ENCODE measurements at places on chromosomes 2 and 18.

GRCh38 chr2:145740302-145740701 is 1220.4 kb upstream of the ZEB2 start:
- DNase-seq: no peak

GRCh38 chr2:94872676-94873361 is 1.6 kb downstream of the TEKT4 start:
- no peak for DNase-seq

GRCh38 chr2:33129263-33130053 is 182.7 kb downstream of the LTBP1 start:
- no peak for DNase-seq

GRCh38 chr2:109497463-109497862 is 116.3 kb downstream of the SEPTIN10 start:
- no peak for DNase-seq

DNA sequence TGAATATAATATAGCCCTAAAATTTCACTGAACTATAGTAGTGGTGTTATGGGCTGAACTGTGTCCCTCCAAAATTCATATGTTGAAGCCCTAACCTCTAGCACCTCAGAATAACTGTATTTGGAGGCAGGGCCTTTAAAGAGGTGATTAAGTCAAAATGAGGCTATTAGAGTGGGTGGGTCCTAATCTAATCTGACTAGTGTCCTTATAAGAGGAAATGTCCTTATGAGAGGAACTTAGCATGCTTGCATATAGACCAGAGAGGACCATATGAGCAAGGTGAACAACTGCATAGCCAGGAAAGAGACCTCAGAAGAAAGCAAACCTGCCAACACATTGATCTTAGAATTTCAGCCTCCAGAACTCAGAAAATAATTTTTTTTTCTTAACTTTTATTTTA is 238.4 kb downstream of the ZEB2 start:
- no peak for DNase-seq

DNA sequence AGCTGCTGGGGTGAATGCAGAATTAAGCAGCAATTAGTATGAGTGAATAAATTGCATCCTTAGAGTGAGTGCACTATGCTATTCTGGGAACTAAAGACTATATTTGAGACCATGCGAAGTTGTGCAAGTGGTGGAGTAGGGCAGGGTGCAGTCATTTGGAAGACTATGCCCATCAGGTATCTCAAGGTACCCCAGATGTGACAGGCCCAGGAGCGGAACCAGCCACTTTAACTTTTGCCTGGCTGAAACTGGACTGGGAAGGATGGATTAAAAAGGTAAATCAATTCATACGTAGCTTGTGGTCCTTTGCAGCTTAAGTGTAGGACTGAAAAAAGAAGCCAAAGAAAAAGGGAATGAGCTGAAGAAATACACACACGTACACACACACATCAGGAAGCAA is 1.7 kb downstream of the KYNU start:
- DNase-seq: no peak

DNA sequence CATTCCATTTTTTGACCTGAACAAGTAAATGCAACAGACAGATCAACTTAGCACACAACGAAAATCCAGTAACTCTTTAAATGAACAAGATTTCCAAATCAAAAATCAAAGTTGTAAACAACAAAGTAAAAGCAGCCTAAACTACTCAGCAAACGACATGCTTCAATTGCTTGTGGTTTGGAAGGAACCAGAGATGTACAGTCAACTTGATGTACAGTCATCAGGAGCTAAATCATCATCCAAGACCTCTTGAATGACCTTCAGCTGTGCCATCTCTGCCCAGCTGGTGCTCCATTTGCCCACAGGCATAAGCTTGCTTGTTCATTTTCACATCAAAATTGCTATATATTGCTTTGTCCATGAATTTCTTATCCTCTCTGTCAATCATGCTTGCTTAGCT is 109.8 kb downstream of the UPP2 start:
- DNase-seq: no peak

GRCh38 chr2:113891265-113891959 is 1.5 kb downstream of the ACTR3 start:
- DNase-seq: no peak

- no peak for DNase-seq
These were observed 11.9 kb downstream of the MSH2 start for GRCh38 chr2:47414682-47415458.

DNA sequence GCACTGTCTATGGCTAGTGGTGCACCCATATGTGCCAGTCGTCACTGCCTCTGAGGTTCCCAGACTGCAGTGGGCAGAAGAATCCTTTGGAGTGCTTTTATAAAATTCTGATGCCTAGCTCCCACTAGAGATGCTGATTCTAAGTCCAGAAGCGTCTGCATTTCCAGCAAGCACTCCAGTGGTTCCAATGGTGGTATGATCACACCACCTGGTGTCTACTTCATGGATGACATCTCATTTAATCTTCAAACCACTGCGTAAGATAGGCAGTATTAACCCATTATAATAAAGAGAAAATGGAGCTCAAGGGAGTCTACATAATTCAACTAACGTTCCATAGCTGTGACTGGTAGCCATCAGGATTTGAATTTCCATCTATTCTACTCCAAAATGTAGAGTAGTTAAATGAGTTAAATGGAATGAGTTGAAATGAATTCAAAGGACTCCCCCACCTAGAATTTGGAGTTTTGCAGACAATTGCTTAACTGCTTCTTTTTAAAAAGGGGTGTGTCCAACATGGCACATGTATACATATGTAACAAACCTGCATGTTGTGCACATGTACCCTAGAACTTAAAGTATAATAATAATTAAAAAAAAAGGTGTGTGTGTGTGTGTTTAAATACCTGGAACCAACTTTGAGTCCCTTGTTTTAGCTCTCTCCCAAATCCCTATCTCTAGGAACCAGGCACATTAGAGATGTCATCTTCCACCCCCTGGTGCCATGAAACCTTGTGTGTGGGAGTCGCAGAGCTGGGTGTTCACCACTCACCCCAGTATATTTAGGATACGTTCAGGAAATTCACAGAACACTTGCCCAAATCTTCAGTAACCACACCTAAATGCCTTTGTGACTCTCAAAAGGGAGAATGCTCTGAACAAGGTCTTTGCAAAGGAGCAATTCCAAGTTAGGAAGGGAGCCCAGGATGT is 14.1 kb downstream of the LAMA3 start:
- no peak for DNase-seq

- no peak for DNase-seq
These were observed 376.1 kb downstream of the XIRP2 start for GRCh38 chr2:167264380-167264779.

- DNase-seq: no peak
These were observed 145.0 kb downstream of the MAP4K4 start for GRCh38 chr2:101842471-101842870.

DNA sequence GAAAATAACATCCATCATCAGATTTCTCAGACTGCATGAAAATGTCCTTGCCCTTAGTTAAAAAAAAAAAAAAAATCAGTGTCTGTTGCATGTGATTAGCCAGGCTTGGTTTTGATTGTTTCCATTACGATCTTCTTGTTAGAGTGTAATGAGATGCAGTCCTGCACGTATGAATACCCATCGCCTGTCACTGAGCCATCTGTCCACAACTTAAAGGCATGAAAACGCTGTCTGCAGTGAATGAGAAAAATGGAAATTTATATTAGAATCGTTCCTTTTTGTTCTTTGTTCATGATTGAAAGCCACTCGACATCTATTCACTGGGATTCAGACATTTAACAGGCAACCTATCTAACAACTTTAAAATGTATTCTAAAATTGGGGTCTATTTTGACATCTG is 521.7 kb upstream of the SPHKAP start:
- no peak for DNase-seq

- no peak for DNase-seq
These were observed 5.6 kb downstream of the DSC1 start for GRCh38 chr18:31156821-31157763.

DNA sequence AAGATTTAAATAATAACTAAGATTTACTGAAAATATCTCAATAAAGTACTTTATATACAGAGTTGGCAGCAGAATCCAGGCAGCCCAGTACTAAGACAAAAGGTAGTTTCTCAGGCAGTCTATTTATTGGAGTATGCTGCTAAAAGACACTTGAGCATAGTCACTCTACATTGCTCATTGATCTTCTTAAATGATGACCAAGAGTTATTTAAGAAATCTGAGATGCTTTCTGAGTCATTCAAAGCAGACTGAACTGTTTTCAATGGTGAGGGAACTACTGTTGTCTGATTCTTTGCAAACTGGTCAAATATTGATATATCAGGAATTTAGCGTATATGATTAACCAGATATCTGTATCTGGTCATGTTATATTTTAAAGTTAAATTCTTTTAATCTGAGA is 133.6 kb downstream of the PHLPP1 start:
- DNase-seq: no peak
